ENCODE measurements at places on chromosomes 4 and X.

DNA sequence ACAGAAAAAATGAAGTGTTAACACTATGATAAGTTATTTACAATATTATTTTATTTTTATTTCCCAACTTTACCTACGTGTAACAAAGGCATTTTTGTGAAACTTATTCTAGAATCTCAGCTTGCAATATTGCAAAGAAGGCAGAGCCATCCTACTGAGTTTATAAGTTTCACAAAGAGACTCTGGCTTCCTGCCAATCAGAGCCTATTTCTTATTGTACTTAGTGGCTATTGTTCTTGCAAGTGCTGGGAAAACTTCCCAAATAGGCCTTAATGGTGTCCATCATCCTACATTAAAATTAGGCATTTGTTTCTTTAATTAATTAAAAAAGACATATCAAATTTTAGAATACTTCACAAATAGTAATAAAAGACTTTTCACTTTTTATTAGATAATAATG lies 233.2 kb downstream of the EPHA5 start:
- DNase-seq: no peak

- no peak for DNase-seq
Observed at GRCh38 chr4:25379591-25379990, 2.5 kb downstream of the ANAPC4 start.

- no peak for DNase-seq
Observed at GRCh38 chr4:150161109-150161508, 82.9 kb downstream of the DCLK2 start.

GRCh38 chr4:122552898-122553297 lies 68.0 kb downstream of the IL21 start:
- no peak for DNase-seq

GRCh38 chr4:127162741-127163140 lies 470.0 kb upstream of the INTU start:
- DNase-seq: no peak

DNA sequence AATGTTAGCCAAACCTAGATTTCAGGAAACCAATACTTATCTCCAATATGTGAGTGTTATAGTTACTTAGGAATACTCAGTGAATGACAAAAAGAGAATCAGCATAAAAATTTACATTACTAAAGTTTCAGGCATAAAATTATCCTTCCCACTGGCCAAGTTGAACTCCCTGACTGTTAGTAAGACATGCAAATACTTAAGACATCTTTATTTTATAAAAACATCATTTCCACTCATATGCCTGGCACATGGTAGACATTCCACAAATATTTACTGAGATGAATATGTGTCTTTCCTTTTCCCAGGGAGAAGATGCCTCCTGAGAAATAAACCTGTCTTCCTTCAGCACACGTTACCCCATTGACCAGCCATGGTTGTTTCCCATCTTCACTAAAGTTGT lies 7.3 kb downstream of the VEGFD start:
- no peak for DNase-seq

Measured in CD4-positive, alpha-beta T cell treated with Interleukin-21 for 1 hour (primary cell).